ENCODE measurements at places on chromosomes 6 and 20.
A peak's percentile ranks its signal among the peaks of the same experiment; 100 is the strongest.

DNA sequence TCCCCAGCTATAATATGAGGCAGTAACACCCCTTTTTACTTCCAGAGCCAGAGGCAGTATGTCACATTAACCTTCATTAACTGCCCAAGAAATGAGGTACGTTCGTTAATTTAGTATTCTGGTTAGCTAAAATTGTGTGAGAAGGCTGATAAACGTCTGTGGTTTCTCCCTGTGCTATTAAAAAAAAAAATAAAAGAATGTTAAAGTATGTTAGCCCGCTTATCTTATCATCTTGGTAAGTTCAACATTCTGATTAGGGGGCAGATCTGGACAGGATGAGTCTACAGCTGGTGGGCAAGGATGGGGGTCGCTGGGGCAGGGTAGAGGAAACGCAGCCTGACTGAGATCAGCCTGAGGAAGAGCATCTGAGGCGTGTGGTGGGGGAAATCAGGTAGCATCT, 154.0 kb downstream of the PRL start:
- no peak for DNase-seq

GRCh38 chr20:768426-768978, at the start of gene SLC52A3:
Gene SLC52A3 (minus strand): TSS chr20:768500. CDS start chr20:765774, 2,726 bp downstream.
- peak; percentile 58 for DNase-seq

DNA sequence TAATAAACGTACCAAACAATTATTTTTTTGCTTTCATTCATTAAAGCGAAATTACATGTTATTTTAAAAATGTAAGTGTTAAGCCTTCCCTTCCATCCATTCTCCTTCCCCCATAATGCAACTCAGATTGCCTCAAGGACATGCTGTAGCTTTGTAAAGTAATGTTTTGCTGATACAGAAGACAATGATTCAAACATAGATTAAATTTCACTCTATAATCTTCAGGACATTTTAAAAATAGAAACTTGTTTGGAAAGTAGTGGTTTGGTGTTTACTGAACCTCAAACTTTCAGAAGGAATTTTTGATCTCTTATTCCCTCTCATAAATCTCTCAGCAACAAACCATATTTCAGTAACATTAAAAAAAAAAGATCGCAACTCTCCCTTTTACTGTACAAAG, 350.9 kb upstream of the HSF2 start:
- no peak for DNase-seq

GRCh38 chr6:45387236-45387635, 9.5 kb upstream of the SUPT3H start:
- no peak for DNase-seq

- no peak for DNase-seq
These were observed 787 bp upstream of the BTN2A2 start for GRCh38 chr6:26382121-26382520.

DNA sequence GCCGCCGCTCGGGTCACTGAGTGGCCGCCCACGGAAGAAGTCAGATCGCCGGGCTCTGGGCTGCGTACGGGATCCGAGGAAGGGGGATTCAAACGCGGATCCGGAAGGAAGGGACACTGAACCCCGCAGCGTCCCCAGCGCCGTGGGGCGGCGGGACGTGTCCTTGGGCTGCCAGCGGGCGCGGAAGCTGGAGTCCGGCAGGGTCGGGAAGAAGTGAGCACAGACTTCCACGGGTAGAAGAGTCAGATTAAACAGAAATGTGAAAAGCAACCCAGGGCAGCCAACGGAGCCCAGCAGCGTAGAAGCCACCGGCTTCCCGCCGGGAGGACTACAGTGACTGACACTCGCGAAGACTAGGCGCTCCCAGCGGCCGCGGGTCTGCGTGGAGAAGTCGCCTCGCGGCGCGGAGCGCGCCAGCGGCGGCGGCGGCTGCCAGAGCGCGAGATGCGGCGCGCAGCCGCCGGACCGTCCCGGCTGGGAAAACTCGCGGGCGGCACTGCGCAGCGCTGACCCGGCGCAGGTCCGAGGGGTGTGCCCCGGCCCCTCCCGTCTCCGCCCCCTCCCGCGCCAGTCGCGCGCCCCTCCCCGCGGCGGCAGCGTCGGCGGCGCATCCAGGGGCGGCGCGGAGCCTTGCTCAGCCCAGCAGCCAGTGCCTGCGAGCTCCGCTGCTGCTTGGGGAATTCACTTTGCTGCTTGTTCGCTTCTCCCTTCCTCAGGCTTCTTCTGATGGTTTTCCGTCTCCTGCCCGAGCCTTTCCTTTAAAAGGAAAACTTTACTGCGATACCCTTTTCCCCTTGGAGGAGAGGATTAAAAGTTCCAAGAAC, at the start of gene SAMD5:
TSS of gene SAMD5 (plus strand) at position 649 of the 824 bp plus-strand sequence. CDS start 239 bp downstream, outside the sequence.
- peak; percentile 88 for DNase-seq

DNA sequence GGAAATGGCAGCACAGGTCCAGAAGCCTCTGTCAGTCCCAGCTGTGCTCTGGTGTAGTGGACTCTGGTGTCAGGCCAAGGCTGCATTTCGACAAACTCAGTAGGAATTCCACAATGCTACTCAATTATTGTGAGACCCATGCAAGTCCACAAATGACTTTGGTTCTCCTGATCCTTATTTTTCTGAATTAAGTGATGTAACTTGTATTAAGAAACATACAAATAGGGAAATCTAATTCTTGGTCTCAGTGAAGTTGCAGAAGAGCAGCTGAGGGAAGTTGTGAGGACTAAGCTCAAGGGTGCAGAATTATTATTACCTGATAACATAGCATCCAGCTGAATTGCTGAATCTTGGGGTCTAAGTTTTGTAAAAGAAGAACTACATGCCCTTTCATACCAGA, 116.8 kb downstream of the MAFB start:
- DNase-seq = no peak

DNA sequence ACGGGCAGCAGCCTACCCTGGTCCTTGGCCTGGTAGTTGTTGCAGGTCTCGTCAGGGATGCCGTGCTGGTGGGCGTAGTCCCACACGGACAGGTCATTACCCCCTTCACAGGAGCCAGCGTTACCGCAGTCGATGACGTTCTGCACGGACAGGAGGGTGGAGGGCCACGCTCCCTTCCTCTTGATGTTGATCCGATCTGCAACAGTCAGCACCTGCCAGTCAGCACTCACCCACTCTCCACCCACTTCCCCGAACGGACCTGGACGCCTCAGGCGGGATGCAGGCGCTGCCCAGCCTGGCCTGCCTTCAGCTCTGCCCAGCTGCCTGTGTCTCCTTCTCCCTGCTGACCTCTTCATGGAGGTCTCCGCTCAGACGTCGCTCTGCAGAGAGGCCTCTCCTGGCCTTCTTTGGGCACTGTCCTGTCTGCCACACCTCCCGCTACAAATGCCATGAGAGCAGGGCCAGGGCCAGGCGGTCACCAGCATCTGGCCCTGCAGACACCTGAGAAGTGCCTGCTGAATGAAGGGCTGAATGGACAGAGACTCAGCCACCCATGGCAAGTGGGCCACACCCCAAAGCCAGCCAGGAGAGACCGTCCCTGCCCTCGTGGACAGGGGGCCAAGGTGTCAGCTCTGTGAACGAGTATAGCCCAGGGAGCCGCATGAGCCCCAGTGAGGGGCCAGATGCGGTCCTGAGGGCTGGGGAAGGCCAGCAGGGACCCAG, 5.4 kb downstream of the CTSZ start:
- no peak for DNase-seq

DNA sequence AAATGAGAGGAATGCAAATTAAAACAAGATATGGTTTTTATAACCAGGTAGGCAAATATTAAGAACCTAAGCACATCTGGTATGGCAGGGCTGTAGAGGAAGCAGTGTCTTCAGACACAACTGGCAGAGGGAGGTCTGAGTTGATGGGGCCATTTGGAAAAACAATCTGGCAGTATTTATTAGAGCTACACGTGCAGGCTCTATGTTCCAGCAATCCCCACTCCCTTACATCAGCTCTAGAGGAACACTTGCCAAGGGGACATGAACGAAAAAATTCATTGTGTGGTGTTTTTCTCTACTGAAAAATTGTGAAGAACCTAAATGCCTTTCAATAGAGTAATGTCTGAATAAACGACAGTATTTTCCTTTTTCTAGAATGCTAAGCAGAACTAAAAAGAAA, 111.6 kb upstream of the EDN1 start:
- no peak for DNase-seq

DNA sequence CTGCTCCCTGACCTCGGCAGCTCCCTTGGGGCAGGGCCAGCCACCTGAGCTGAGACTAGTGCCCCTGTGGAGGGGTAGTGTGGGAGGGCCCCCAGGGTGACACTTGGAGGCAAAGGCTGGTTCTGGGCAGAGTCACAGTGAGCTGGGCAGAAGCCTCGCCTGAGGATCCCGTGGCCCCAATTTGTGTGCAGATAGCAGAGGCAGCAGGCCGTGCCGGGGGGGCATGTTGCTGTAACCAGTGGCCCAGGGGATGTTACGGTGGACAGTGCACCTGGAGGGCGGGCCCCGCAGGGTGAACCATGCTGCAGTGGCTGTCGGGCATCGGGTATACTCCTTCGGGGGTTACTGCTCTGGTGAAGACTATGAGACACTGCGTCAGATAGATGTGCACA, 2.9 kb downstream of the KLHDC3 start:
- DNase-seq = no peak

- no peak for DNase-seq
These were observed 244.8 kb upstream of the FAM83B start for GRCh38 chr6:54601600-54602300.

GRCh38 chr6:136212608-136213007, 37.5 kb downstream of the MTFR2 start:
- DNase-seq = no peak

DNA sequence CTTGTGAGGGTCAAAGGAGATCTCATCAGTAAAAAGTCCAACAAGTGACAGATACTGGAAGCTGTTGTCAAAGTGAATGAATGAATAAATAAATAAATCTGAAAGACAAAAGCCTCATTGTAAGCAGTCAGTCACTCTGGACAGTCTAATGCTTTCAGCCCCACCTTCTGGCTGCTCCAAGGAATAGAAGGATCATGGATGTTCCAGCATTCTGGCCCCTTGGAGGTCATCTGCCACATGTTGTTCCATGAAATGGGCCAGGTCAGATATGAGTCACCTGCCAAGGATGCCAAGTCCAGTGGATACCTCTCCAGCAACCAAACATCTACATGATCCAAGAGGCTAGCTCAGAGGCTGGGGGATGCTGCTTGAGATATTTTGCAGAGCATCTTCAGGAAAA, 185.6 kb downstream of the BMP7 start:
- DNase-seq = no peak

DNA sequence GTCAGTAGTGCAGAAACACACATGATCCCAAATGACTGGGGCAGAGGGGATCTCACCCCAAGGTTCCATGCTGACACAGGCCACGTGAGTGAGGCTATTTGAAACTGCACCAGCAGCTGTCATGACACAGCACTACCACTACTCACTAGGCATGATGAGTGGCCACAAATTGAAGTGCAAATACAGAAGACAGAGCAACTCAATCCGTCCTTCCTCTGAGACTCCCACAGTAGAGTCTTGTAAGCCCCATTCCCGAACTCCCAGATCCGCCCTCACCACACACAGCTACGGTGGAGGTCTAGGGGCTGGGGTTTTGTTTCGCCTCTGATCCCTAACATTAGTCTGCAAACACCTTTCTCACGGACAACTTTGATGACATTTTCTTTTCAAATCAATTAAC, 113.3 kb upstream of the NUP153 start:
- DNase-seq = no peak

DNA sequence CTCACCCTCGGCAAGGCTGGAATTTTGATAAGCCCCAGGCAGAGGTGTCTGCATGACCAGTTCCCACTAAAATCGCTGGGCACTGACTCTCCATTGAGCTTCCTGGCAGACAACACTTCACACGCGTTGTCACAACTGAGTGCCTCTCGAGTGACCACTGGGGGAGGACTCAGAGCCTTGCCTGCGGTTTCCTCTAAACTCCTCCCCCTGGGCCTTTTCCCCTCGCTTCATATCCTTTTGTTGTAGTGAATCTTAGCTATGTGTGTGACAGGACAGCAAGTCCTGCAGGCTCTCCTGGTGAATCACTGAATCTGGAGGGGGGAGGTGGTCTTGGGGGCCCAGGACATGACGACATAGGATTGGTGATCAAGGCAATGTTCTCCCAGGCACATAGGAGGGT, 670.8 kb downstream of the PRKN start:
- peak; percentile 28 for DNase-seq

- DNase-seq = no peak
These were observed 8.5 kb downstream of the STAU1 start for GRCh38 chr20:49179368-49180277.

GRCh38 chr6:70371454-70372105, 41.7 kb upstream of the FAM135A start:
- peak; percentile 84 for DNase-seq

- peak; percentile 90 for DNase-seq
These were observed 1.9 kb downstream of the DDR1 start for GRCh38 chr6:30885999-30886896.

DNA sequence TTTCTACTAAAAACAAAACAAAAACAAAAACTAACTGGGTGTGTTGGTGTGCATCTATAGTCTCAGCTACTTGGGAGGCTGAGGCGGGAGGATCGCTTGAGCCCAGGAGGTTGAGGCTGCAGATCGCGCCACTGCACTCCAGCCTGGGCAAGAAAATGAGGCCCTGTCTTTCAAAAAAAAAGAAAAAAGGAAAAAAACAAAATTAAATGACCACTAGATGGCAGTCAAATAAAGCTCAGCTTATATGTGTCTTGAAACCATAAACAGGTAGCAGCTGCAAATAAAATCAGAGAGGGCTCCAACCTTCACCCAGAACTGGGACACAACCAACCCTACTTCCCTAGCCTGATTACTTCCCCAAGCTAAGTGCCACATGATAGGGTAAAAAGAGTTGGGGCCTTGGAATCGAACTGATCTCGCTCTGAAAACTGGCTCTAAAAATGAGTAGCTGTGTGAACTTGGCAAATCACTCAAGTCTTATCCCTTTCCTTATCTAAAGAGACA, 67.1 kb upstream of the ADGRF4 start:
- peak; percentile 55 for DNase-seq

GRCh38 chr6:167946604-167947003, 50.9 kb upstream of the KIF25 start:
- no peak for DNase-seq

DNA sequence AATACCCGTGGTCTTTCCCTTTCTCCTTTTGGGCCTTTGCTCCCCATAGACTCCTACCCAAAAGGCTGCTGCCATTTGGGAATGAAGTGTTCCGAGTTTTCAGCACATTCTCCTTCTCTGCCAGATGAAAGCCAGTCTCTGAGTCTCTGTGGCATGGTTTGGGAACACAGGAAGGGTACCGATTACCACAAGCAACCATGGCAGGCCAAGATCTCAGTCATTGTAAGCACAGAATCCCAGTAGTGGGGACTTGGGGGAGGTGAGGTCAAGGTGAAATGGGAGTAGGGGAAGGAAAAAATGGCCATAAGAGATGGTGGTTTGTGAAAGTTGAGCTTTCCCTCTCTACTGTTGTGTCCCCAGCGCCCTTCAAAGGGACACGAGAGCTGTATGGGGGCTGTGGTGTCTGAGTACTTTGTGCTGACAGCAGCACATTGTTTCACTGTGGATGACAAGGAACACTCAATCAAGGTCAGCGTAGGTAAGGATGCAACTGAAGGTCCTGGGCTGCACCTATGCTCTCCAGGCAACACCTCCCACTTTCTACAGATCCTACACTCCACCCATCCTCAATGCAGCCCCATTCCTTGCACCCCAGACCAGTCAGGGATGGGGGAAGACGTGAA, 4.1 kb downstream of the CFB start:
- DNase-seq = no peak
